ENCODE measurements at places on chromosomes 2 and 18.

DNA sequence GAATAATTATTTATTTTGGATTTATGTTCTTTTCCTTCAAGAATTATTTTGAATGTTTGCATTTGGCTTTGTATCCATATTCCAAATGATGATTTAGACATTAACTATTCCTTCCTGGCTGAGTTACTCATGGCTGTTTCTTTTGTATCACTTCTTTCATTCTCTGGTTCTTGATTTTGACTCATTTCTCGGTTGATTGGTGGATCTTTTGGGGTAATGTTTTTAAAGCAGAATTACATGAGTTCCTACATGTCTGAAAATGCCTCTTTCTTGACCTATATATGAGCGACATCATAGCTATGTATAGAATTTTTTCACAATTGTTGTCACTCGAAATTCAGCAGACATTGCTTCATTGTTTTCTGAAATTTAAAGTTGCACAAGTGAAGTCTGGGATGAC, 39.5 kb downstream of the CYP26B1 start:
- DNase-seq = no peak

GRCh38 chr18:37321582-37322491, 243.8 kb downstream of the CELF4 start:
- no peak for DNase-seq

GRCh38 chr2:227164763-227165291, 403 bp downstream of the COL4A3 start:
- DNase-seq = no peak

- no peak for DNase-seq
Observed at GRCh38 chr2:197322724-197323720, 12.4 kb upstream of the ANKRD44 start.

DNA sequence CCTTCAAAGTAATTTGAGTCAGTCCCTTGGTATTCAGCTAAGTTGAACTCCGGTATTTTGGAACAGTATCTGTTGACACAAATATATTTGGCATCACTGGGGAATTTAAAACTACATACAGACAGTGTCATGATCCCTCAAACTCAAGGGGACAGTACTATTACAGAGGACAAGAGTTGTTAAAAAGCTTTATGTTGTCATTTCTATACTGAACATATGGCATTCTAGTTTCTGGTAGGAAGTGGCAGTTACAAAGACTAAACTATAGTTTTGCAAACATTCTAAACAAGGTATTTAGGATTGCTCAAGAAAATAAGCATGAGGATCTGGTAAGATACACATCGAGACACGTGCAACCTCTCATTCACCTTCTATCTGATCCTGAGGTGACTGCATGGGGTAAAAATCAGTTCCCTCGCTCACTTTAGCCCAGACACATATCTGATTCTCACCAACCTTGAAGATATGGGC, 16.6 kb upstream of the CCNYL1 start:
- DNase-seq = no peak

Measured in inflammatory macrophage treated with lipopolysaccharide for 4 hours (primary cell).